ENCODE measurements at places on chromosomes 3 and 15. TPM values are rescaled to one million over a fixed set of nuclear protein-coding genes. Genes with fewer than 3 reads are reported as not detected.
A peak's percentile ranks its signal among the peaks of the same experiment; 100 is the strongest.

Gene RGMA
- total RNA-seq = 0.26 TPM

Gene ABHD14A
- total RNA-seq = 11.1 TPM

Gene PRR20G
- not detected for total RNA-seq

Gene DAZL
- total RNA-seq = 0.13 TPM

Gene CYP8B1
- total RNA-seq = not detected

Gene GATA2
- total RNA-seq = 0.17 TPM

Gene CPEB1
- total RNA-seq = not detected

DNA sequence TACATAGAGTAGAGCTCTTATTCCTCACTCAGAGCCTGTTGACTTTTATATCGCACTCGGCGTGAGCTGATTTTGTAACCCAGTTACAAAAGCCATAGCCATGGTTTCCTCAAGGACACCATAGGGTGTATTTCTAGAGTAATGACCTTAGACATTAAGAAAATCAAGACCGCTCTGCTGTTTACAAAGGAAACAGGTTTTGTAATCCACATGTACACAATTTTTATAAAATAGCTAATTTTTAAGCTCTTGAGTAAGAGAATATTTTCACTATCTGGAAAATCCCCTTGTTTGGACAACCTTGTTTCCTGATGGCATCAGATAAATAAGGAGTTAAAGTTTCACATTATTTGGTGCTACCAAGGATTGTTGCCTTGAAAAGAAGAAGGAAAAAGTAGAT lies 104.7 kb downstream of the PGPEP1L start:
- ATAC-seq = no peak

DNA sequence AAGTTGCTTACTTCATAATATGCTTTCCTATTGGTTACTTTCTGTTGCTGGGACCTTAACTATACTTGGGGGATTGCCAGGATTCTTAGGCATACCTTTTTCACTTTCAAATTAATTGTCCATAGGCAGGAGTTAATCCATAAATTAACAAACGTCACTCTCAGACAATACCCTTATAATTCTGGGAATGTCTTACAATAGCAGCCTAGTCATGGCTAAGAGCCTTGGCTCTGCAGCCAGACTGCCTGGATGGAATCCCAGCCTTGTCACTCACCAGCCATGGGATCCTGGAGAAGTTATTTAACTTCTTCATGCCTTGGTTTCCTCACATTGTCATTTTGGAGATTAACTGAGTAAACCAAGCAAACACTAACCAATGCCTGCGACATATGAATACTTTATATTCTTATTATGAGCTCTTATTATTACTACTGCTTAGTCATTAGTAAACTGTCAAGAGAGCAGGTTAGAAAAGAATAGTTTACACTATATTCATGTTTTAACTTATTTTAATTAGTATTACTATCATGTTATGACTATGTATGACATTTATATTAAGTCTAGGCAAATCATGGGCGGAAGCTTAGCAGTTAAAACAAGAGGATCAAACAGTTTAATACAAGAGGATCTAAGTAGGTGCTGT lies 29.0 kb downstream of the GYG1 start:
- peak; percentile 39 for ATAC-seq

DNA sequence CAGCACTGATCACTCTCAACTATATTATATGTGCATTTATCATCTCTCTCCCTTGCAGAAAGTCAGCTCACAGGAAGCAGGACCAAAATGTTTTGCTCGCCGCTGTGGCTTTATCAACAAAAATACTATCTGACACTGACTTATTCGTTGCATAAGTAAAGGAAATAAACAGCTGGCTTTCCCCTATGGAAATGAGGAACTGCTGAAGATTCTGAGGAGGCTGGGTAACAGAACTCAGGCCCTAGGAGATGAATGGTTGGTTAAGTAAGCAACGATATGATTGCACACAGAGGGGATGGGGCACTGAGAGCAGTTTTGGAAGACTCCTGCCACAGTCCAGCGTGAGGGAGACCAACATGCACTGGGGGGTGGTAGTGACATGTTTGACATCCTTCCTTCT lies 181.1 kb downstream of the STT3B start:
- ATAC-seq = no peak

GRCh38 chr3:127097481-127097880 lies 95.5 kb upstream of the PRR23E start:
- ATAC-seq = no peak

DNA sequence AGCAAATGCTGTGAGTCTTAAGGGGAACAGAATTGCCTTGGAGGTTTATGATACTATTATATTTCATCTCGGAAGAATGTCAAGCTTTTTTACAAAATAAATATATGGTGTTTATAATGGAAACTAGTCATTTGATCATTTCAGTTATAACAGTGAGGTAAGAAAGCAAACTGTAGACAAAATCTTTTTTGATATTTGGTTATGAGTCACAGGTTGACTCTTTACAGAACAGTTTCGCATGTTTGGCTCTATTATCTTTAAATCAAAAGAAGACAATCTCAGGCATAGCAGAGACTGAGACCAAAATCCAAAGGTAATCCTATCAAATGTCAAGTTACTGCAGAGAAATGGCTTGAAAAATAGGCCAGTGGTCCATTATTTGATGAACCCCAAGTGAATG lies 490.9 kb upstream of the MDFIC2 start:
- no peak for ATAC-seq

- no peak for ATAC-seq
Measured at GRCh38 chr3:9703736-9704346, at the start of gene CPNE9. TSS of gene CPNE9 (plus strand) at chr3:9703833. CDS start at chr3:9703997, 164 bp downstream.

GRCh38 chr3:41127414-41127813 lies 71.9 kb upstream of the CTNNB1 start:
- no peak for ATAC-seq

DNA sequence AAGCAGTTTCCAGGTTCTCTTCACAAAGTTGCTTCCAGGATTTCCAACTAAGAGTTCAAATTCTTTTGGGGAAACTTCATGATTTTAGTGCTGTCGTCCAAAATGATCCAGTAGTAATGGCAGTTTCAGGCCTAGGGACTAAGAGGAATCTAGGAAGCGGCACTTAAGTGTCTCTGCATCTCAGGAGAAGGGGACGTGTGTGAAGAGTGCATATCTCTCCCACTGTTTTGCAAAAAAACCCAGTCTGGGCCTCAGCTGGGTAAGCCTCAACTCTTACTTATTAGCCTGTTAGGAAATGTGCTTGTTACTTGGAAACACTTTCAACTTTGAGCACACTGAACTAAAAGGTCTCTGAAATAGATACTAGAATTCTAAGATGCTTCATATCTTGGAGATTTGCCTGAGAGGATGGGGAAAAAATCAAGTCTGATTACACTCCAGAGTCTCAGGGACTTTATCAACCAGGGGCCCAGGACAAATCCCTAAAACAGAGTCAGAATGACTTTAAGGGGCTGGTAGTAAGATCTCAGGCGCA lies 81.8 kb downstream of the WDR76 start:
- ATAC-seq = no peak

GRCh38 chr15:55846116-55846707 lies 103.3 kb upstream of the PRTG start:
- peak; percentile 64 for ATAC-seq

GRCh38 chr3:22922317-22922716 lies 280.8 kb upstream of the UBE2E2 start:
- ATAC-seq = no peak

DNA sequence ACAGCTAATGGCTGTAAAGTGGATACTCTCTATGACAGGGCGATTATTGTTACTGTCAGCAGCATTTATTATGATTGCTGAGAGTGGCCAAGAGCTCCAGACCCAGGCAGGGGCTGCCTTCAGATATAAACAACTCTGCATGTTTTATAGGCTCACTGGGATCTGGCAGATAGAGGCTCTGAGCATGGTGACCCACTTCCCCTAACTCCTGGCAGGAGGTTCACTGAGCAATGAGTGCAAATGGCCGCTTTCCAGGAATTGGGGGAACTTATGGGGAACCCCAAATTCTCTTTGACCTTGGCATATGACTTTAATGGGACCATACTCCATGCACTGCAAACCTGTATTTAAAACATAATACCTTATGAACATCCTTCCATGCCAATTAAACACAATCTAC lies 59.0 kb downstream of the SCN5A start:
- no peak for ATAC-seq

- no peak for ATAC-seq
Measured at GRCh38 chr3:138351916-138352550, 3.7 kb downstream of the MRAS start.

DNA sequence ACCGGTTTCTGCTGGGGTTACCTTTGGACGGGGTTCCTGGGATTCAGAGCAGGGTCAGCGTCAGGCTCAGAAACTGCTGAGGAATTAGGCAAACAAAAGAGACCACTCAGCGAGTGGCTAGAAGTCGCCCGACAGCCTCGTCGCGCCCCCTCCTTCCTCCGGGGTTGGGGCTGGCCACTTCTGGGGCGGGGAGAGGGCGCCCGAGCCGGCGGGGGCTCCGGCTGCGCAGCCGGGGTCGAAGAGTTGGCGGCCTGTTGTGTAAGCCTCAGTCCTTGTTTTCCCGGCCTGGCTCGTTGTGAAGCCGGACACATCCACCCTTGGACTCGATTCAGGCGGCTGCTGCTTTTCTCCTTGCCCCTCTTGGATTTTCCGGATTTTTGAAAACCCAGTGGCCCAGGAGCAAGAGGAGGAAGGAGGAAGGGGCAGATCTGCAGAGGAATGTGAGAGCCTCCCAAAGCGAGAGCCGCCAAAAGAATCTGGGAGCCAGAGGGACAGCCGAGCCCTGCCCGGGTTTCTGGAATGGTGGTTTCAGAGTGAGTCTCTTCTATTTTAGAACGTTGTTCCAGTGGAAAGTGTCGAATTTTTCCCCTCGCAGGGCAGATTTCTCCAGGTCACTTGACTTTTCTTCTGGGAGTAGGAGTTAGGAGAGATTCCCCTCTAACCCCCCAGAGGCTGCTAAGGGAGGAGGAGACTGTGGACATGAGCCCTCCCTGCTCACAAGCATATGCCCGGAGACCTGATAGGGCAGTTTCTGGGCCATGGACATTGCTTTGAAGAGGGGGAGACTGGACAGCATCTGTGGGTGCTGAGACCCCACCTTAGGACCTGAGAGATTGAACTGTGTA lies 666 bp downstream of the SNX33 start:
- ATAC-seq = peak; percentile 1

Measured in activated T-helper 17 cell treated with anti-CD3 and anti-CD28 coated beads, Interleukin-2, amount 50 U/mL, for 72 hours (primary cell).